ENCODE measurements at places on chromosomes 4 and X.

- DNase-seq = no peak
Observed at GRCh38 chrX:124488412-124489161, 142.2 kb downstream of the SH2D1A start.

GRCh38 chr4:80069837-80070731 is 2.9 kb downstream of the ANTXR2 start:
- no peak for DNase-seq

- no peak for DNase-seq
Observed at GRCh38 chr4:154415313-154415712, 76.3 kb downstream of the DCHS2 start.

GRCh38 chr4:88820698-88821415 is 123.2 kb upstream of the NAP1L5 start:
- no peak for DNase-seq

DNA sequence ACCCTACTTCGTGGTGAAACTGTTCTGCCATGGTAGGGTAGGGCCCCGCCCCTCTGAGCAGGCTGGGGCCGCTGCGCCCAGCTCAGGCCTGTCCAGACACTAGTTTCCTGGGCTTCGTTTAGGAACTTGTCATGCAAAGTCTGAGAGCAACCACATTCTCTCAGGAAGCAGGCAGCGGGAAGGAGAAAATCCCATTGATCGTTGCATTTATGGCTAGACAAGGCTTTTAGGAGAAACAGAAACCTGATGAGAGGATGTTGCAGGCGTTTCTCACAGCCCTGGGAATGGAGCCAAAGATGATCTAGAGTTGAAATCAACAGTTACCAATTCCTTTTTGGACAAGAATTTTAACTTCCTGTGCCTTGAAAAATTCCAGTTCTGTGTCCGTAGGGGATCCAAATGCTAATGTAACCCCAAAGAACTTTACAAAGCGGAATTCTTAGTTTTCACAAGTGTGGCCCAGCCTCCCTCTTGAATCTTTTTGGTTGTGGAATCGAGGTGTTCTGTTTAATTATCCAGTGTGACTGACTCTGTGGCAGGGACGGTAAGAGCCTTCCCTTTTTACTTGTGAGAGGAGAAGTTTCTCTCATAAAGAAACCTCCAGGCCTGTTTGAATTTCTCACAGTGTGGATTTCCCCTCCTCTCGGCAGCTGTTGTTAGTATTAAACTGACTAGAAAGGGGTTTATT is 4.5 kb upstream of the CXCL9 start:
- peak; percentile 48 for DNase-seq

DNA sequence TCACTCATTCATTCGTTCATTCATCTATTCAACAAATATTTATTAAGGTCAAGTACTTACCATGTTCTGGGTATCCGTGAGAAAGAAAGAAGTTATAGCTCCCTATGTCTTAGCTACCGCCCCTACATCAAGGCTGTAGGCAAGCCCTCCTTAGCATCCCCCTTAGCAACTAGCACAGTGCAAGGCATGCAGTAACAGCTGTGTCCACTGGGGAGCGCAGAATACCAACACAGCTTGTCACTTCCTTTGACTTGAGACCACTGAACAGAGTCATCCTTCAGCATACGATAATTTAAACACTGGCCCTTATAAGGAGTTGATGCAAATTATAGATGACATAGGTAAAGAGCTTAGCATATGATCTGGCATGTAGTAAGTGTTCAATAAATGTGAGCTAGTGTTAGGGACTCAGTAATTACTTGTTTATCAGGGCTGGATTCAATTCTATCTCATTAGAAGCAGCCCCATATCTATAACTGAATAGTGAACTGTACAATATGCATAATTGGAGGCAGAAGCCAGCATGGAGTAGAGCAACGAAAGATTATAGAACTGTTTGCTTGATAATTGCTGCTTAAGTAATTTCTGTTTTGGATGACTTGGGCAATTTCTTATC is 8.7 kb downstream of the KIAA1210 start:
- peak; percentile 27 for DNase-seq

DNA sequence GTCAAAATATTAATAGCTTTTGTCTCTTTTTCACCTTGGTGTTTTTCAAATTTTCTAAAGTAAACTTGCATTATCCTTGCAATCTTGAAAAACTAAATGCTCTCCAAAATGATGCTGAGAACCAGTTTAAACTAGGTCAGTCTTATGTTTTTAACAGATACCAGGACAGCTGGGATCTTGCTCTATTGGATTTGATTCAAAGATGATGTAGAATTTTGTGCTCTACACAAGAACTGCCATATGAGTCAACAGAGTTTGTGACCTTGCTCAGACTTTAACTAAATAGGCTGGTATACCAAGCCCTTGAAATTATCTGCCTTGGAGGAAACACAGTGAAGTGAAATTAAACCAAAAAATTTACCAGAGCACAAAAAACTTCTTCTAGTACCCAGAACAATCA is 991.1 kb downstream of the STPG2 start:
- DNase-seq = no peak

DNA sequence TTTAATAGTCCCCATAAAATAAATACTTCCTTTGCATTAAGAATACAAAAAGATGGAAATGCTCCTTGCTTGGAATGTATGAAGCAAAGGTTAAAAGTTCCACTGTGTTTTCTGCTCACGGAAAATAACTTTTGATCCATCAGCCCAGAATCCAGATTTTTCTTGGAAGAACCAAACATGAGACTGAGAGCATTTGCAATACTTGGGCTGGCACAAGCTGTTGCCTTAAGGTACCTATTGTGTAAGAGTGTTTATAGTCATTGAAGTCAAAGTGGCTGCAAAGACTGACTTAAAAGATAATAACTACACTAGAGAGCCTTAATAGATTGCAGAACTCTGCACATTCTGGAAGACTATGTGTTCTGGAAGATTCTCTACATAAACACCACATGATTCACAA is 281.4 kb downstream of the RAB28 start:
- DNase-seq = no peak

DNA sequence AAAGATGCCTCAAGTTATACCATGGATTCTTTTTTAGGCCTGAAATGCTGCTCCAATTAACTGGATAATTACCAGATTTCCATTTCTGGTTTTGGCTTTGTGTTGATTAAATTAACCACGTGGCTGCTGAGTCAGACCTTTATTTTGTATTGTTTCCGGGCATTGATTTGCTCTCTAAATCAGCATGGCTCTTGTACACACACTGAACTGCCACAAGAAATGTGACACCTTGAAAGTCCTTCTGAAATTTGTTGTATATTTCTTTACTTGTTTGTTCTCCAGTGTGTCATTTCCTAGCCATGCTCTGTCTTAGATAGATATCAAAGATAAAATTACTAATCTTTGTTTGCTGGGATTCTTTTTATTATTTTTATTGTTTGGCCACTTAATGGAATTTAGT is 11.7 kb downstream of the MTTP start:
- DNase-seq = no peak

- no peak for DNase-seq
Observed at GRCh38 chr4:71404049-71404448, 65.2 kb downstream of the SLC4A4 start.

GRCh38 chrX:15437724-15438123 is 53.5 kb upstream of the VEGFD start:
- no peak for DNase-seq

DNA sequence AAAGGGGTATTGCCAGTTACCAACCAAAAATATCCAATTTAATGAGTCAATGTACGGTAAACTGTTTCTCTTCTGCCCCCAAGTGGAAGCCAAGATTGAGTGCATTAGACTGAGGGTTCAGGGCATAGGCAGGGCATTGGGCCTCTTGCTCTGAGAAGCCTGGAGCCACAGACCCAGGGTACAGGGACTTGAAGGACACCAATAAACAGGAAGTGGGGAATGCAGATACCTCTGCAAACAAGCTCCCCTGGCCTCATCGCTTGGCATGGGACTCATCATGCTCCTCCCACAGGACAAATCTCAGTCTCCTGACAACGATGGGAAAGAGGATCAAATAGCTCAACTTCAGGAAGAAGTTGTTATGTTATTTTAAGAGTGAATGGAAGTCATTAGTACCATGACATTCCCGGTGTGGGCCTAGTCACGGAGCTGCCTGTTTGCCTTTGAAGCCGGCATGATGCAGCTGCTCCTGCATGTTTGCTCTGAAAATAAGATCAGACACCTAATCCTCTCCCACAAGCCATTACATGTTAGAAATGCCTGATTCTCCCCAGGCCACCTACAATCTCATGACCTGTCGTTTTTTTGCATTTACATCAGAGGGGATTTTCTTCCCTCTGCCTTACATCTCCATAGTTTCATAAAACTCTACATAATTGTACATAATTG is 224.2 kb downstream of the RCHY1 start:
- peak; percentile 9 for DNase-seq

DNA sequence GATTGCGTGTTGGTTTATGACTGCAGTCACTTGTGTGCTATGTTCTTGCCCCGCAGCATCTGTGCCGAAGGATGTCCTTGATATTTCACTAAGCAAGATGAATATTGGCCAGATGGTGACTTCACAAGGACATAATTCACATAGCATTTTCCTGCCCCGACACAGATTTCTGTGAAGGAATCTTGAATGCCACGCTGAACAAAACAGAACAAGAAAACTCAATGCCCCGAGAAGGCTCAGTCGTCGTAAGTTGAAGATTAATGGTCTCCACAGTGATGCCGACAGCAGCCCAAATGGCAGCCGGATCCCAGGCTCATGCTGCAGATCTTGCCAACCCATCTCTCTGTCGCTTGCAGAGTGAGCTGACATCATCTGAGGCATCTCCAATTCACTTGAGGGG is 145.9 kb downstream of the CPEB2 start:
- no peak for DNase-seq

- no peak for DNase-seq
Observed at GRCh38 chr4:85672959-85673358, 198.0 kb downstream of the ARHGAP24 start.

- DNase-seq = no peak
Observed at GRCh38 chr4:93029769-93030168, 726.0 kb downstream of the GRID2 start.

GRCh38 chrX:48548871-48549270 is 9.4 kb downstream of the TBC1D25 start:
- DNase-seq = no peak

- DNase-seq = no peak
Observed at GRCh38 chr4:100118181-100118580, 72.1 kb downstream of the DDIT4L start.

- DNase-seq = no peak
Observed at GRCh38 chr4:15159477-15160019, 157.3 kb downstream of the CPEB2 start.

GRCh38 chr4:46937493-46937892 is 28.4 kb upstream of the COX7B2 start:
- DNase-seq = no peak

DNA sequence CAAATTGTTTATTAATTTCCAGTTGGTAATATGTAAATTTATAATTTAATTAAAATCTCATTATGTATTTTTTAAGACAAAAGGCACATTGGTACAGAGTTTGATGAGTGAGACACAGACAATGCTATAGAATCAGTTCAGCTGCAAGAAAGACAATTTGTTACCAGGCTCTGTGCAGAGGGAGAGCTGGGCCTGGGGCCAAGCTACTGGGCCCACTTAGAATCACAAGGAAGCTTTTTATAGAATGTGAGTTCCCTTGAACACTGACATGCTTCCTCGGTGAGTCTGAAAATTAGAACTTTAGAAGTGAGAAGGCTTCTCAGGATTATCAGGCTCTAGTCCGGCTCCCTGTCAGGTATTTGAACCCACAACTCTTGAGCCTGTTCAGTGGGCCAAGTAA is 129.0 kb downstream of the AFF2 start:
- DNase-seq = no peak

GRCh38 chrX:1591863-1592469 is 562 bp downstream of the AKAP17A start:
- peak; percentile 55 for DNase-seq

GRCh38 chrX:46599051-46599560 is 25.5 kb downstream of the CHST7 start:
- DNase-seq = no peak

- DNase-seq = no peak
Observed at GRCh38 chr4:86108137-86108536, 251.7 kb downstream of the MAPK10 start.

DNA sequence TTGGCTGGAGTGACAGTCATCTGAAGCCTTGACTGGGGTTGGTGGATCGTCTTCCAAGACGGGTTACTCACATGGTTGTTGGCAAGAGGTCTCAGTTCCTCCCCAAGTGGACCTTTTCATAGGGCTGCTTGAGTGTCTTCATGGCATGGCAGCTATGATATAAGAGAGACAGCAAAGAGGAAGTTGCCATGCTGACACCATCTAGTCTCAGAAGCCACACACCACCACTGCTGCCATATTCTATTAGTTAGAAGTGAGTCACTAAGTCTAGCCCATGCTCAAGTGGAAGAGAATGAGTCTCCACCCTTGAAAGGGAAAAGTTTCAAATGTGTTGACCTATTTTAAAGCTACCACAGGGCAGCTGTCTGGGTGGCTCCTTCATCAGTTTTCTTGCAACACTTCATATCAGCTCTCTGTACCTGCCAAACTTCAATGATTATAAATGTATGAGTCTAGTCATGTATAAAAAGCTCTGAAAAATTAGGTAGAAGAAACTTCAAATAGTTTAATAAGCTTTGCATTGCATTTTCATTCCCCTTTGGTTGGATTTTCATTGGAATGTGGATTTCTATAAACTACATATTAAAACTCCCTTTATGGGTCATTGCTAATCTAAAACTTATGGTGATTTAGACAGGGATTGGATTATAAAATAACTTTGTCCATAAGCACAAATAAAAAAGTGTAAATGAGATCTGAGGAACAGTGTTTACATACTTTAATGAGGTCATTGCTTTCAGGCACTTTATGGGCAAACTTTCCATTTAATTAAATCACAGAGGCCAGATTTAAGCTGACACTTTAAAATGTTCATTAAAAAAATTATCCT is 68.0 kb upstream of the ATXN3L start:
- no peak for DNase-seq

DNA sequence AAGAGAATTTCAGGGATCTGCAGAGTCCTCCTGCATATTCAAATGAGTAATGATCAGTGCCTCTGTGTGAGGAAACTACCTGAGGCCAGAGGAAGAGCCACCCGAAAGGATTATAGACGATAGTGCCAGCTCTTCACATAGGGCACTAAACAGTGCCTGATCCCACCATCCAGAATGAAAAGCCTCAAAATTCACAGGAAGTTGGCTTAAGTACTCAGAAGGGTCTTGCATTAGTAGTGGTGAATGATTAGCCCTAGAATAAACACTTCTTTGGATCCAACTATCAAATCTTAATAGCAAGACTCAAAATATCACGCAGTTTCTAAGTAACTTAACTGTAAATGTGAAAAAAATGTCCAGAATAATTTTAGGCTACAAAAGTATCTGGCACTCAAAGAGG is 324.4 kb downstream of the ZNF674 start:
- DNase-seq = no peak

DNA sequence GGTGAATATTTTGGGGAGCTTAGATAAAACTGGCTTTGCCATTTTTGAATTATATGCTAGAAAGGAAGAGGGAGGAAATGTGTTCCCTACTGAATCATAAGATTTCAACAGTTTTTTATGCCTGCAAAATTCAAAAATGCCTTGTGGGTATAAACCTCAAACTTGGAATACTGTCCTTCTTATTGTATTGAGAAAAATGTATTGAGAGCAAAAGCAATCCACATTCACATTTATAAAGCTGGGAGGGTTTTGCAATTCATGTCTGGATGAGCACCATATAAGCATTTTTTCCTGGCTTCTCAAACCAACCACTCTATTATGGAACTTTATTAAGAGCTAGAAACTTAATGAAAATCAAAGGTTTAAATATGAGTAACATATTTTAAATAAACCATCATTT is 289.8 kb downstream of the PCDH7 start:
- no peak for DNase-seq

- DNase-seq = no peak
Observed at GRCh38 chrX:153765138-153766079, 1.4 kb downstream of the PLXNB3 start.

GRCh38 chr4:162498168-162498567 is 334.4 kb upstream of the FSTL5 start:
- no peak for DNase-seq

All from hepatic stellate cell (primary cell).